ENCODE measurements at places on chromosomes 4 and X. TPM values are rescaled to one million over a fixed set of nuclear protein-coding genes. Genes with fewer than 3 reads are reported as not detected.

GRCh38 chrX:23185951-23186350 lies 148.7 kb upstream of the PTCHD1 start:
- DNase-seq = no peak

DNA sequence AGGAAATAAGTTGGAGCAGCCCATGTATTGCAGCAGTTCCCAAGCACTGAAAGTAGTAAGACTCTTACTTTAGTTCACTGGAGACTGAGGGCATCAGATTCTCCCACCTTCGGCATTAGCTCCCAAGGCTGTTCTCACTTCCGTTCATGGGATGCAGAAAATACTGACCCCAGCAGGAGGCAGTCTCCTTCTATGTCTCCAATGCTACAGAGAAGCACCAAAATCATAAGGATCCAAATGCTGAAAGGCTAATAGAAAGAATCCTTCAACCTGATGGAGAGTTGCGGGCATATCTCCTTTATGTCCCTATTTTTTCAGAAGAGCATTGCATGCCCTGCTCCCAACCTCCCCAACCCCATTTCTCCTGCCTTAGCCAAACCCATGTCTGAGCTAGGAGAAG lies 32.4 kb downstream of the ADH7 start:
- DNase-seq = no peak

- no peak for DNase-seq
Observed at GRCh38 chrX:12309040-12309743, 170.9 kb downstream of the FRMPD4 start.

DNA sequence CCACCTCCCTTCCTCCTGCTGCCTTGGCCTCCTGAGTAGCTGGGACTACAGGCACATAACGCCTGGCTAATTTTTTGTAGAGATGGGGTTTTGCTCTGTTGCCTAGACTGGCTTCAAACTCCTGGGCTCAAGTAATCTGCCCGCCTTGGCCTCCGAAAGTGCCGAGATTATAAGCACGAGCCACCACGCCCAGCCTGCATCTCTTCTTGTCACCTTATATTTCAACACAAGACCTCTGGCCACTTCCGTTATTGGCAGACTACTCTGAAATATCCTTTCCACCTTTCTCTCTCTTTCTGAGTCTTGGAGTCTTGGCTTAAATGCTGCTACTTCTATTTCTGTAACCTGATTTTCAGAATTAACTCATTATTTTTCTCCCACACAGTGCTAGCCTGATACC lies 5.6 kb downstream of the KIAA0232 start:
- DNase-seq = no peak

DNA sequence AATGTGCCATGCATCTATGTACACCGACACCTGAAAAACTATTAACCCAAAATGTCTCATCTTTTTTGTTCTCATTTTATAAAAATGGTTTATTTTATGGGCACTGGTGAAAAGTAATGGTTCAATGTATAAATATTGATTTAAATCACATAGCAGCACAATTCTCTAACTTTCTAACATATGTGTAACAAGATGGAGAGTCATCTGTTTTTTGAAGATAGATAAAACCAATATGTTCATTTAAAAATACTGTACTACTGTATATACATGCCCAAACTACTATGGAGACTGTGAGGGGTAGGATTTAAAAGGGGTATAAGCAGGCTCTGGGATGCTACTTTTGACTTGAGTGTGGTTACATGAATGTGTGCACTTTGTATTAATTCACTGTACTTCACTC lies 67.6 kb downstream of the GLRA3 start:
- no peak for DNase-seq

- DNase-seq = no peak
Observed at GRCh38 chr4:17778431-17778830, 3.0 kb downstream of the FAM184B start.

- no peak for DNase-seq
Observed at GRCh38 chr4:970046-970745, 3.2 kb downstream of the DGKQ start.

GRCh38 chrX:17993062-17993461 lies 132.0 kb upstream of the RAI2 start:
- DNase-seq = no peak

- no peak for DNase-seq
Observed at GRCh38 chr4:6804082-6804752, 21.7 kb downstream of the KIAA0232 start.

- no peak for DNase-seq
Observed at GRCh38 chr4:76459291-76459723, 24.3 kb downstream of the SHROOM3 start.

DNA sequence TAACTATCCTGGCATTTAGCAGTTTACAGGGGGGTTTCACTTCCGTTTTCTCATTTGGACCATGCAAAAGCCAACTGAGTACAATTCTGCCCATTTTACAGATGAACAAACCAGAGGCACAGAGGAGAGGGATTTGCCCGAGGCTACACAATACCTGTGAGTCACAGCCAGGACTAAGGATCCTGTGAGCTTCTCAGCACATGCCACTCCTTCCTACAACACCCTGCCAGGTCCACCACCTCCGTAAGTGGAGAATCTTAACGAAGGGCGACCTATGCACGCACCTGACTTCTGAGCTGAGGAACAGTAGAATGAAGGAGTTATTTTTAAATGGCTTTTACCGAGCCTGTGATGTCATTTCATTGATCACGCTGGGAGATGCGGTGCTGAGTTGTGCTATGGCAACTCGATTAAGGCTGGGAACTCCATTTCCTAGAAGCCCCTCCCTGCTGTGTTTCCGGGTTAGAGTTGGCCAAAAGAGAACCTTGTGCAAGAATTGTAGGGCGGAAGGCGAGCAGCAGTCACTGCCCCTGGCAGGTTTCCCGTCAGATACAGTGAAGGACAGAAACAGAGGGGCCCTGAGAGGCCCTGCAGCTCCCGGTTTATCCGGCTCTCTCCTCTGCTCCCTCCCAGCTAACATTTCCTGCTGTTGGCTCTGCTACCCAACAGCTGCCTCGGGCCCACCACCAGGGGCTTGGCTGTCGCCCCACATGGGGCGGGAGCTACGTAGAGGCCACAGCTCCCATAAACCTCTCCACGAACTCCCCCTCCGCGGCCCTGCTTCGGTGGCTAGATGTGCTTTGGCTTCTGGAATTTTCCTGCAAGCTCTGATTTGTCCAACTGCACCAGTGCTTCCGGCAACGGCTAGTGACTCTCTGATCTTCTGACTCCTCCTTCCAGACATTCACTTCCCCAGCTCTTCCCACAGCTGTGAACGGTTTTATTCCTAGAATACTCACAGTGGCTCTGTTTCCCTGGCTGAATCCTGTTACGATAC lies 75.1 kb upstream of the USP9X start:
- DNase-seq = peak; percentile 75

GRCh38 chrX:65576160-65576559 lies 41.6 kb upstream of the LAS1L start:
- no peak for DNase-seq

DNA sequence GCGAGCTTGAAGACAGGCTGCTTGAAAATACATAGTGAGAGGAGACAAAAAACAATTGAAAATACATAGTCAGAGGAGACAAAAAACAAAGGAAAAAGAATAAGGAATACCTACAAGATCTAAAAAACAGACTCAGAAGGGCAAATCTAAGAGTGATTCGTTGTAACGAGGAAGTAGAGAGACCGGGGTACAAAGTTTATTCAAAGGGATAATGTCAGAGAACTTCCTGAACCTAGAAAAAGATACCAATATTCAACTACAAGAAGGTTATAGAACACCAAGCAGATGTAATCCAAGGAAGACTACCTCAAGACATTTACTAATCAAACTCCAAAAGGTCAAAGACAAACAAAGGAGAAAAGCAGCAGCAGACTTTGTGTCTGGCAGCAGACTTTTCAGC lies 165.6 kb downstream of the NEK1 start:
- DNase-seq = no peak

- no peak for DNase-seq
Observed at GRCh38 chr4:38241541-38241940, 281.3 kb downstream of the PTTG2 start.

Gene DDX3X
- 106 TPM for total RNA-seq

Gene PTCHD1
- 0.02 TPM for total RNA-seq

Gene SSX1
- not detected for total RNA-seq

Gene FGF2
- total RNA-seq = 1.00 TPM

Gene LDB2
- total RNA-seq = 11.4 TPM

Gene BGN
- total RNA-seq = 75.3 TPM

Gene NIPAL1
- total RNA-seq = 11.9 TPM

Gene GAGE13
- total RNA-seq = not detected

Gene S100P
- 1.8 TPM for total RNA-seq

All from right lobe of liver (tissue), 6 donors.